ENCODE measurements at places on chromosomes 16 and 17.

DNA sequence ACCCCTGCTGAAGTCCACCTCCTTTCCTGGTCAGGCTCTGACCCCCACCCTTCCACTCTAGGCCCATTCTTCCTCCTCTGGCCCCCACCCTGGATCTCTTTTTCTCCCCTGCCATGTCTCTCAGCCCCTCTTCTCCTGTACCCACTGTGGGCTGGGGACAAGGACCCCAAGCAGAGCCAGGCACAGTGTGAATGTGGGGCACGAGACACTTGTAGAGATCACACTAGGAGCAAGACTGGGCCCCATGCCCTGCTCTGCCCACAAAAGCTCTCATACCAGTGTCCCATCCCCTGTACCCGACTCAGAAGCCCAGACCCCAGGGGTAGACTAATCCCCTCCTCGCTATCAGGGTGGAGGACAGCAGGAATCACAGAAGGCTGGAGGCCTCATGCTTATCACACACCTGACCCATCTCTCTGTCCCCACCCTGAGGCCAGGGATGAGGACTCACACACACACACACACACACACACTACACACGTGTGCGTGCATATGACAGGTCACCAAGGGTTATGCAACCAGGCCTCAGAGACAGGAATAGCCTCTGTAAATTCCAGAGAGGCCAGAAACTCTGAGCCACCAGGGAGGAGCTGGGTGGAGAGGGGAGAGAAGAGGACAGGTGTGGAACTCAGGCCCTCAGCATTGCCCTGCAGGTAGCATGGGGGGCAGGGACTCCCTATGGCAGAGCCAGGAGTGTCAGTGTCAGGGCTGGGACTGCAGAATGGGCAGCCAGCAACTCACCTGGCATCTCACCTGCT, 21.1 kb downstream of the ARHGAP27 start:
- no peak for DNase-seq

- DNase-seq: no peak
Observed at GRCh38 chr17:3024346-3024745, 39.1 kb downstream of the OR1D5 start.

DNA sequence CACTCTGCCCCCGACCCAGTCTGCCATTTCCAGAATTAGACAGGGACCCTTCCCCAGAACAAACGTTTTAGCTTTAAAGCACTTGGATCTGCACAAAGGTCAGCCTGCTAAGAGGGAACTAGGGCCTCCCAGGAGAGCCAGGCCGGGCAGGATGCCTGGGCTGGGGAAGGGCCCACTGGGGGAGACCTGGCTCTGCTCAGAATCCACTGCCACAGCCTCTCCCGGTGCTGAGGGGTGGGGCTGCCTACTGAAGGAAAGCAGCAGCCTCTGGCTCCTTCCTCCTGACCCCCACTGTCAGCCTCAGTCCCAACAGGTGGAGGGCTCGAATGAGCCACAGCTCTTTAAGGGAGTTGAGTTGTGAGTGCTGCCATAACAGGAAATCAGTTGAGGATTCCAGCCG, 1.7 kb downstream of the YBX2 start:
- DNase-seq: no peak

DNA sequence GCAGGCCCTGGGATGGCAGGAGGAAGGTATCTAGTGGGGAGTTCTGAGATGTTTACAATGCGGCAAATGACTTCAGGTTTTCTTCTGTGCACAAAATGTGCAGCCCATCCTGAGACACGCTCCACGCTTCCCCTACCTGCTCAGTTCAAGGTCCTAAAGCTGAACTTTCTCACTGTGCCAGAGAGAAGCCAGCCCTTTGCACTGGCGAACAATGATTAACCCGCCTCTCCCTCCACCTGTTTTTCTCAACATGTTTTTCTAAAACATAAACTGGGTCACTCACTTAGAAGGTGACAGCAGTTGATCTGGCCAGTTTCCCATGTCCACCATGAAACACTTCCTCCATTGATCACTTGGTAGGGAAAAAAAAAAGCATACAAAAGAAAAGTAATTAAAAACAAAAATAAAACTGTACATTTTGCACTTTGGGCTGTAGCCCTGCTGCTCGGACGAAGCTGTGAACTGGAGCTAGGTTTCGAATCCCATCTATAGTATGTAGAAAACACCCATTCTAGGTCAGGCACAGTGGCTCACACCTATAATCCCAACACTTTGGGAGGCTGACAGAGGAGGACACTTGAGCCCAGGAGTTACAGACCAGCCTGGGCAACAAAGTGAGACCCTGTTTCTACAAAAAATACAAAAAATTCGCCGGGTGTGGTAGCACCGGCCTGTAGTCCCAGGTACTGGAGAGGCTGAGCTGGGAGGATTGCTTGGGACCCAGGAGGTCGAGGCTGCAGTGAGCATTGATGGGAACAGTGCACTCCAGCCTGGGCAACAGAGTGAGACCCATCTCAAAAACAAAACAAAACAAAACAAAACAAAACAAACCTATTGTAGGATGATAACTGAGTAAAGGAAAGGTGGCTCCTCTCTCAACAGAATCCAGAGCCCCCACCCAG, 6.1 kb upstream of the G6PC1 start:
- DNase-seq: no peak

GRCh38 chr17:82065638-82066303, at the start of gene DUS1L:
TSS of gene DUS1L (minus strand) at chr17:82065804. CDS start at chr17:82065059, 745 bp downstream.
- no peak for DNase-seq

- no peak for DNase-seq
Observed at GRCh38 chr16:68995011-68995504, 110.4 kb upstream of the HAS3 start.

DNA sequence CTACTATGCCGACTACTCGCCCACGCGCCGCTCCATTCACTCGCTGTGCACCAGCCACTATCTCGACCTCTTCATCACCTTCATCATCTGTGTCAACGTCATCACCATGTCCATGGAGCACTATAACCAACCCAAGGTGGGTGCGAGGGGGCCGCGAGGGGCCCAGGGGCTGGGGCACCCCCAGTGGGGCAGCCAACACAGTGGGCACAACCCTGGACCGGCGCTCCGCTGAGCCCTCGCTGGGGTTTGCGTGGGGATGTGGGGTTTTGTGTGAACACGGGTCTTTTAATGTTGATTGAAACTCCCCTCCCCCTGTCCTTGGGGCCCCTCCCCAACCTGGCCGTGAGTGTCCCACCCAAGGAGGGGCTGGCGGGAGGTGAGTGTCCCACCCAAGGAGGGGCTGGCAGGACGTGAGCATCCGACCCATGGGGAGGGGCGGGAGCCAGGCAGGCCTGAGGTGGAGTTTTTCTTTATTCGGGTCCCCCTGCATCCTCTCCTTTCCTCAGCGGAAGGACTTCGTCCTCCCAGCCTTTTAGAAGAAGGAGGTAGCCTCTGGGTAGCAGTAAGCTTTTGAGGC, 11.2 kb downstream of the TPSG1 start:
- DNase-seq: no peak

DNA sequence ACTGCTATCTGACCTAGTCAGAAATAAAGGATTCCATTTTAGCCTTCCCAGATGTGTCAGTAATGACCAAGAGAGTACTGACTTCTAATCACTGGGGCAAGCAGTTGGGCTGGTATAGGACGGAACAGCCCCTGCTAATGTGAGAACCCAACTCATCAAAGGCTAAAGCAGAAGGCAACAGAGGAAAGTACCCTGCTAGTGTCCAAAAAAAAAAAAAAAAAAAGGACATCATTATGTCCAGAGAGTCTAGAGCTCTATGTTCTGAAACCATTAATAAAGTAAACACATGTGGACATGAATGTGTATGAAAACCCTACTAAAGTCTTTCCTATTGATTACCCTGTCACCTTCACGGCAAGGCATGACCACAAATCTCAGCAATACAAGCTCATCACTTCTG, 85.0 kb downstream of the CYTH1 start:
- DNase-seq: no peak
